ENCODE measurements at places on chromosomes 6 and 20.

GRCh38 chr6:90062667-90063066, 168.4 kb downstream of the GJA10 start:
- no peak for DNase-seq

DNA sequence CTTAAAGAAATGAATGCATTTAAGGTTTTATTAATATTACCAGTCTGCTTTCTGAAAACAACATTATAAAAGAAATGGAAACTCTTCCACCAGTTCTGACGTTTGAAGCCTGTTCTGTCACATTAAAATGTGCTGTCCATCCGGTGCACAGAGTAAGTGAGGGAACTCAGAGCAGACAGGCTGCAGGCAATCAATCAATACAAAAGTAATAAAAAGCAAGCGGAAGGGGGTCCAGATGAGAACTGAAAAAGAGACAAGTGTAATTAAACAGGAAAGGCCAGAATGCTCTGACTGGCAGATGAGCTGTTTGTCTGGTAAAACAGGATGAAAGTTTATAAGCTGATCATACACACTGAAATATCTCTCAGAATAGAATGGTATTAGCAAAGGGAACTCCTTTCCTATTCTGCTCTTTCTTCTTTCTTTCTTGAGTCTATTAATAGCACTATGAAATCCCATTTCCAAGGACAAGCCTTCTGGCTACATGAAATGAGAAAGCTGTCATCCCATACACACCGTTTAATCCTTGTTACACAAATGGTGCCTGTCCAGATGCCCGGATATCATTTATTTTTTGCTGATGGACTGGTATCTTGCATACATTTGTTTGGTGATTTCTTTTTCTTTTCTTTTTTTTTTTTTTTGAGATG, 94.3 kb downstream of the RAMACL start:
- DNase-seq = no peak

GRCh38 chr6:115969930-115970273, 90.8 kb downstream of the FRK start:
- DNase-seq = no peak

- DNase-seq = no peak
These were observed 39.6 kb downstream of the RAB44 start for GRCh38 chr6:36737043-36737785.

DNA sequence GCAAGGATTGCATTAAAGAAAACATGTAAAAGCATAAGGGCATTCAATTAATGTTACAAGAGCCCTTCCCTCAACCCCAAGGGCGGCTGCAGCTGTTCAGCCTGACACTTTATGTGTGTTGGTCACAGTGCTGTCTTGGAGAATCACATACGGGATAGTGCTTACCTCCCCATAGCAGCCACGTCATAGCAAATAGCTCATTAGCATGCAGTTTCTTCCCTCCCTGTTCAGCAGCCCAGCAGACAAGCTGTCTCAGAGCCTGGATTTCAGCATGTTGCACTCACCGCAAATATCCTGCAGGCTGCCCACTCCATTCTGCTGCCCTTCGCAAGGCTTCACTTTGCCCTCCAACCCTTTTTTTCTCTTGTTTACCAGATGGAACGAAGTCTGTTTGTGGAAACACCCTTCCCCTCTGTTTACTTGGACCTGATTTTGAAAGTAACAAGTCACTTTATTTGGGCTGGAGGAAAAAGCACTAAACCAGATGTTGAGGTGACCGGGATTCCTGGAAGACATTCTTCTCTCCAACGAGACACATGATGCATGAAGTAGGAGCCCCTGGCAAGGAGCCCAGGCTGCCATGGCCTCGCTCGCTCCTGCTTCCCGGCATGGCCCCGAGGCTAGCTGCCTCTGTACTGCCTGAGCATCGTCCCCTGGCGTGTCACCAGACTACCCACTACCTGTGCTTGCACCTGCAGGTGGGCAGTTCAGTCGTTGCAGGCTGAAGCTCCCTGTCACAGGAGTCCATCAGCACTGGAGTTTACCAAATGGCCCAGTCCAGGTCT, 151.6 kb upstream of the GMDS start:
- no peak for DNase-seq

GRCh38 chr6:100592929-100593328, 128.2 kb upstream of the SIM1 start:
- no peak for DNase-seq

DNA sequence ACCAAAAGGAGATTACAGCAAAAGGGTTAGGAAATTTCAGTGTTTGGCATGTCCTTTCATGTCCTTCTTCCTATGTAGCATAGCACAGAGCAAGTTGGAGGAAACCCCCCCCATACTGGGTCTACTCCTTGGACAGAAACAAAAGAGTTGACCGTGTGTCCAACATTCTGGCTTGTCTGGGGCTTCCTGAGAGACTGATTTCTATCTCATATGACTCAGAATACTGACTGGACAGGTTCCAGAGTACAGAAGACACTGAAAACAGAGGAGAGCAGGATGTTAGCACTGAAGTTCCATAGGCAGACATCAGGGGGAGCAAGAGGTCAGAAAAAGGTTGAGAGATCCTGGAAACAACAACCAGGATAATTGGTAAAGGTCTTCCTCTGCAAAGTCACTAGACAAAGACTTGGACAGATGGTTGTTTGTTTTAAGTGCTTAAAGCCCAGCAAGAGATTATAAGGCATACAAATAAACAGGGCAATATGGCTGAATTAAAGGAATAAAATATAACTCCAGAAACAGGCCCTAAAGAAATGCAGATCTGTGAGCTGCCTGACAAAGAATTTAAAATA, 48.4 kb downstream of the USP49 start:
- peak; percentile 62 for DNase-seq

DNA sequence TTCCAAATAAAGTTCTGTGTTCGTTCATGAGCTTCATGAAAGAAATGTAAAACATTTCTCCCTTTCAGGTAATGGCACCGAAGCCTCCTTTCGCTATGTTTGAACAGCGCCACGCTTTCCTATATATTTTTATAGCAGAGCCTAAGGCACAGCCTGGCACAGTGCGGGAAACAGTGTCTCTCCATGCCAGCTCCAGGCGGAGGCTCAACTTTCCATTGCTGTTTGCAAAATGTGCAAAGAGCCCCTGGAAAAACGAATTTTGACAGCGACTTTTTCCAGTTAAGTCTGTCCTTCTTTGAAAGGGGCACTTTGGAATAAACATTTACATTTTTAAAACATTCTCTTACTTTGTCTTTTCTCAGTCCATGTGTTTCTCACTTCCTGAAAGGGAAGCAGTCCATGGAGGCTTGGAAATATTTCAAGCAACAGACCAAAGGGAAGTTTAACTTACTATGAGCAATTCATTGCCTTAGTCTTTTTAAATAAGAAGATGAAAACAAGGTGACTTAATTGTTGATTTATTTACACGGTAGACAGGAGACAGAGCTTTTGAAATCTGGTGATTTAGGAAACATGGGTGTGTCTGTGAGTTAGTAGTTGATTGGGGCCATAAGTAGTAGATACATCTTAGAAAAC, 769 bp downstream of the CCN6 start:
- no peak for DNase-seq

DNA sequence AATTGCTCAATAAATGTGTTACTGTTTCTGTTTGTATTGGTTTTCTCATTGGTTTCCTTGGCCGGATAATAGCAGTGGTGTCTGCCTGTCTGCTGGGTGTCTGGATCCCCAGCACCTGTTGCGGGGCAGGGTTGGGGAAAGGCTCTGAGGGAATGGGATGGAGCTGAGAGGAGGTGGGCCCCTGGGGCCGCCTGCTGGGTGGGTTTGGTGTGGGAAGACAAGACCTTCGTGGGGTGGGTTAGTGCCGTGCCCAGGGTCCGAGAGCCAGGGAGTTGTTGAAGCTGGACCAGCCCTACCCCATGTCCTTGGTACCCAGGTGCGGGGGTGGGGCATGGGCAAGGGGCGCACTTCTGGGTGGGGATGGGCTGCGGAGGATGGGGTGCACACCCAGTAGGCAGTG, 4.0 kb downstream of the SS18L1 start:
- no peak for DNase-seq

DNA sequence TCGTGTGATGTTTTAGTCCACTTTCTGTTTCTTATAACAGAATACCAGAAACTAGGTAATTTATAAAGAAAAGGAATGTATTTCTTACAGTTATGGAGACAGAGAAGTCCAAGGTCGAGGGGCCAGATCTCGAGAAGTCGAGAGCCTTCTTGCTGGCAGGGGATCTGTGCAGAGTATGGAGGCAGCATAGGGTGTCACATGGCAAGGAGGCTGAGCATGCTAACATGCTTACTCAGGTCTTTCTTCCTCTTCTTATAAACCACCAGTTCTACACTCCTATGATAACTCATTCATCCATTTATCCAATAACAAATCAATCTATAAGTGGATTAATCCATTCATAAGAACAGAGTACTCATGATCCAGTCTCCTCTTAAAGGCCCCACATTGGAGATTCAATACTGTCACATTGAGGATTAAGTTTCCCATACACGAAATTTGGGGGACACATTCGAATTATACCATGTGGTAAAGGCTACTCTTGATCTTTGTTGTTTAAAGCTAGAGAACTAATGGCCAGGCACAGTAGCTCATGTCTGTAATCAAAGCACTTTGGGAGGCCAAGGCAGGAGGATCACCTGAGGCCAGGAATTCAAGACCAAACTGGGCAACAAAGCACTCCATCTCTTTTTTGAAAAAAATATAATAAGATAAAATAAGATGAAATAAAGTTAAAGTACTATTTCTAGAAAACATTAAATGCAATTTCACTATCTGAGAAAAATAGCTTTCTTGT, 2.1 kb downstream of the GOPC start:
- DNase-seq = no peak

DNA sequence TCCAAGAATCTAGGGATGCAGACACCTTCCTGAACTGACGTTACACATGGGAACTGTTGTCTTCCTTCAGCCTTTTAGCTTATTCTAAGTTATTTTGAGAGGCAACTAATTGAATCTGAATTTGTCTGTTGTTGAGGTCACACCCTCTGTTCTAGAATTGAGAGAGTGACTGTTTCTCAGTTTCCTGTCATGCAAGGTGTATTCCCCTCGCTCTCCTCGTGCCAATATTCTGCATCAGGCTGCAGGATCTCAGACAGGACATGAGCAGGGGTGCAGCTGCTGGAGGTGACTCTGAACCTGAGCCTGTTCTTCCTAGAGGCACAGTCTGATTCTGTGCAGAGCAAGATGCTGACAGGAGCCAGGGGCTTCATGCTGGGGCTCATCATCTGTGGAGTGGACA, 52.5 kb downstream of the HLA-DPB1 start:
- no peak for DNase-seq

- no peak for DNase-seq
These were observed 166.2 kb downstream of the TRIM27 start for GRCh38 chr6:28757429-28758045.

DNA sequence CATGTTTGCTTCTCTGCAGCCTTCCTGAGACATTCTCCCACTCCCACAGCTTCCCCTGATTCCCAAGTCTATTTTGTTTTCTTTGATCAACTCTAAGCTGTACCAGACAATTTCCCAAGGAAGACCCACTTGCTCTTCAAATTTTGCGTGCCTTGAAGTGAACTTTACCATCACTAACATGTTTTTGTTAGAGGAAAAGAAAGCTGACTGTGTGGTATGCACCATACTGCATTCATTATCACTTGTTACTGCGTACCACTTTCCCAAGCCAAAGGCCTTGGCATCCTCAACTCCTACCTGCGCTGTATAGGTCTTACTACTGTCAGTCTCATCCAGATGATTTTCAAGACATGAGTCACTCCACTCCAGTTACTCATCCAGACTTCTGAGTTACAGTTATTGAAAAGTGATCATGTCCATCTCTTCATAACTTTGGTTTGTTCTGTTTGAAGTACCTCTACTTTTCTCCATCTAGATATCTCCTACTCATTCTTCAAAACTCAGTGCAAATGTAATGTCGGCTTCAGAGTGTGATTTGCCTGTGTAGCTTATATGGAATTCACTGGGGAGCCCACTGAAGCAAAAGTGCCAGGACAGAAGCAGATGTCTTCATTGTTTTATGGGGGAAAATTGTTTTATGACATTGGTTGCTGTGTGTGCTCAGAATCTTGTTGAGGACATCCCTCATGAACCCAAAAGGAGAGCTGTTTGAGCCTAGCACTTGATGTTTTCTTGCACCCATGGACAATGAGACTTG, 5.2 kb downstream of the RPS12 start:
- peak; percentile 29 for DNase-seq

DNA sequence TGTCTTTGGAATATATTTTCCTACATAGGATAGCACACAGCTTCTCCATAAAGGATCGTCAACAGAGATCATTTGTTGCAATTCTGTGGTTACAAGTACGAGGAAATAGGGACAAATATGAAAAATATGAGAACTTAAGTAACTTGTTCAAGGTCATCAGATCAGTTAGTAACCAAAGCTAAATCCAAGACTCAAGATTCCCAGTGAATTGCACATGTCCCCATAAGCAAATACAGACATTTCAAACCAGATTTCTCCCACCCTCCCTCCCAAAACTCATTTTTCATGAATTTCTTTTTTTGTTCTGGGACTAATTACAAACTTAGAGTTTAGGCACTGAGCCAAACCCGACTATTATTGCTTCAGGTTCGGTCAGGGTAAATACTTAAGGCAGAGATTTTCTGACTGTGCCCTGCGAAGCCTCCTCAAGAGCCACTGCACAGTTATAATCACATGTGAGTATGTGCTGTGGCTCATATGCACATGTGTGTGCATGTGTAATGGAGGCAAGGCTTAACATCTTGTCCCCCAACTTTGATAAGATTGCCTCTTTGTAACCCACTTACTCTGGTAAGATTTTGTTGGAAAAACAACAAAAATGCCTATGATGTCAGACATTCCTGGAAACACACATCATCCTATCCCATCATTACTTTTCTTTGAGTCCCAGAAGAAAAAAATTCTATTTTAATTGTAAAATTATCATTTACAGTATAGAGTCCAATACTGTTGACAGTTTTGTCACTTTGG, 216.2 kb downstream of the CD83 start:
- no peak for DNase-seq

- DNase-seq = no peak
These were observed 450.0 kb upstream of the POU3F2 start for GRCh38 chr6:98384334-98384733.

DNA sequence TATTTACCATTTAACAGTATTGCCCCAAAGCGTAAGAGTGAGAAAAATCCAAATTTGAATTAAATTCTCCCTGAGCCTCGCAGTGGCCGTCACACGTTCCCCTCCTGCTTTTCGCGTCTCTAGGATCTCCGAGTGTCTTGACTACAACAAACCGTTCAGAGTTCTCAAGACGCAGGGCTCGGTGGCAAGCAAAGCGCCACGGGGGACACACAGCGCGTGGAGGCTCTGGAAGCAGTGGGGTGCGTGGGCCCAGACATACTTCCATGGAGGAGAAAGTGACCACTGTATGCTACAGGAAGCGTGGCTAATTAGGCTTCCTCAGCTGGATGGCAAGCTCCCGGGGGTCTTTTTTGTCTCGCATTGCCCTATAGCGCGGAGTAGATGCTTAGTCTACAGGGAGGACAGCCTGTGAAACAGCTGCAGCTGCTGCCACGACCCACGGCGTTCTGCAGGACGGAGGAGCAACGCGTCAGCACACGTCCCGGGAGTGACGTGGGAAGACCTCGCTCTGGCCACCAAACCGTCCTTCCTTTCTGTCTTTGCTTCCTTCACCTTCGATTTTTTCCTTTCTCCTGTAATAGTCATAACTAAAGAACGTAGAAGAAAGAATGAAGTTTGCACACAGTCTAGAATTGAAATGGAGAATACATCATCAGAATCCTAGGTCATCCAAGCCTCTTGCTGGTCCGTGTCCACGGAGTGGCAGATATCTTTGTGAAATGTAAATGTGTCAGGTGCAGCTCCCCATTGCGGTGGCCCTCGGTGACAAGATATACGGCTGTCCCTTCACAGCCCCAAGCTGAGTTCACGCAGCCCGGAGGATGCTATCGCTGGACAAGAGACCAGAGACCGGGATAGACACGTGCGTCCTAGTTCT, 104.2 kb upstream of the QKI start:
- no peak for DNase-seq

- no peak for DNase-seq
These were observed 503.4 kb downstream of the CD109 start for GRCh38 chr6:74199215-74199915.
